ENCODE measurements at places on chromosomes 7 and 10.

- DNase-seq, result no peak
These were observed 10.9 kb upstream of the TAS2R39 start for GRCh38 chr7:143172354-143172753.

GRCh38 chr7:99860281-99861127 is 16.3 kb downstream of the OR2AE1 start:
- no peak for DNase-seq

- DNase-seq, result no peak
These were observed 1073.5 kb upstream of the LRRN3 start for GRCh38 chr7:110017405-110017804.

GRCh38 chr7:42022056-42022455 is 215.0 kb downstream of the GLI3 start:
- no peak for DNase-seq

DNA sequence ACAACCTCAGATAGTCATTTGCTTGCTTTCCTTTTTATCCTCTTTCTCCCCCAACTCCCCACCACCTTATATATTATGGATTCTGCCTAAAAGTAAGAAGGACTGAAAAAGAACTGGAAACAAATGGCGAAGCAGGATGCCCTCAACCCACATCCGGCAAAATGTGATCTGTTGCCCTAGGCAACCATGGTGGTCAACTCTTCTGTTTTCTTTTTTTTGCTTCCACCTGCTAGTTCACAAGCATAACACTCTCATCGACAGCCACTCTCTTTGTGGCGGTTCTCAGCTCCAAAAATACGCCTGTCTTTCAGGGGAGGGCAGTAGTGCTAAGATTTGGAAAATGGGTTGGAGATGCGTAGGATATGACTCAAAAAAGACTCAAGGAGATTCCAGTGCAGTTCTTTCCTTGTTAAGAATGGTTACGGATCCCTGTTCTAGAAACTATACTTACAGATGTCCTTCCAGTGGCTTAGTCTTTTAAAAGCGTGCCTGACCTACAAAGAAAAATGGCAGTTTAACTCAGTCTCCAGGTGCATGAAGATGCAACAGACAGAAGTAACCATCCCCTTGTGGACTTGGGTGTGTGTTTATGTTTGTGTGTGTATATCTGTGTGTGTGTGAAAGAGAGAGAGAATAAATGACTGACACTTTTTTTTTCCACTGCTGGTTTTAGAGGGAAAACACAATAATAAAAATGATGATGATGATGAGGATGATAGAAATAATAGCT is 10.7 kb downstream of the APBB1IP start:
- no peak for DNase-seq

DNA sequence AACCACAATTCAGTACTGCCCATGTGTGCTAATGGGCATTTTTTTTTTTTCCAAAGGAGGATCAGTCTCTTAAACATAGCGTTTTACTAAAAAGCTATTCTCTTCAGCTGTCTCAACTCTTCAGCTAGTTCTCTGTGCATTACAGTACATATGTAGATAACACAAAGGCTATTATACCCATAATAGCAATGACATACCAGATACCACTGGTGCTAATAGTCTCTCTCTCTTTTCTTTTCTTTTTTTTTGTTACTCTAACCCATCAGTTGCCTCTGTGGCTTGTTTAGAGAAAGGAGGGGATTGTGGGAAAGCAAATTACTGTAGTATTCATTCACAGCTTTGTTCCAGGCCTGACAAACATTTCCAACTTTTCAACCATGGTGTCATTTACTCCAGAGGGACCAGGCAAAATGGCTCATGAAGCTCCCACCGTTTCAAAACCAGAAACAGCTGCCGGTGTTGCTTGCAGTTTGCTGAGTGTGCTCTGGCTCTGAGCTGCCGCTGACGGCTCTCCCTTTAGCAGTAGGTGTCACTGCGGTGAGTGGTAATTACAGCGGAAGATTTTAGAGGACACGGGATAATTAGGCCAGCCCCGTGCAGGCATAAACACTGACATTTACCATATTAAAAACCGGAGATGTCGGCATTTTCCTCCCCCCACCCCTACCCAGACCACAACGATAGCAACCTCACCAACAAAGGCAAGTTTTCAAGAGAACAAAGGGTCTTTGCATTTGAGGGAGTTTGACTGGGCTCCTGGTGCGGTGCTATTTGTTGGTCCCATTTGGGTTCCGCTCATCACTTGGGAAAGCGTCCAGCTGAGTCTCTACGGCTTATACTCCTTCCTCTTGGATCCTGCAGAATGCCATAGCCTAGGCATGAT is 1005.5 kb downstream of the KCNMA1 start:
- no peak for DNase-seq

DNA sequence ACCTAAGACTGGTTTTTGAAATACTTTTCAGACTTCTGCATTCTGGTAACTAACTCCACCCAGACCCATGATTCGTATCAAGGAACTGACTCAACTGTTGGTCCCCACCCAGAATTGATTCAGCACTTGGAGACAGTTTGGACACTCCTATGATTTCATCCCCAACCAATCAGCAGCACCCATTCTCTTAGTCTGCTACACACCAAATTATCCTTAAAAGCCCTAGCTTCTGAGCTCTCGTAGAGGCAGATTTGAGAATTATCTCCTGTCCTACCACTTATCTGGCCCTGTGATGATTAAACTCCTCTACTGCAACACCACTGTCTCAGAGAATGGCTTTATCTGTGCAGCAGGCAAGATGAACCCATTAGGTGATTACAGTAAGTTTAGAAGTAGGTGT is 7.7 kb upstream of the GSTO1 start:
- no peak for DNase-seq
